Activated CD8-positive, alpha-beta T cell treated with anti-CD3 and anti-CD28 coated beads, Interleukin-2, amount 10 ng/mL, durations not matched to agents 7 days and 5 days (primary cell): ENCODE measurements at places on chromosomes 1 and 21.

DNA sequence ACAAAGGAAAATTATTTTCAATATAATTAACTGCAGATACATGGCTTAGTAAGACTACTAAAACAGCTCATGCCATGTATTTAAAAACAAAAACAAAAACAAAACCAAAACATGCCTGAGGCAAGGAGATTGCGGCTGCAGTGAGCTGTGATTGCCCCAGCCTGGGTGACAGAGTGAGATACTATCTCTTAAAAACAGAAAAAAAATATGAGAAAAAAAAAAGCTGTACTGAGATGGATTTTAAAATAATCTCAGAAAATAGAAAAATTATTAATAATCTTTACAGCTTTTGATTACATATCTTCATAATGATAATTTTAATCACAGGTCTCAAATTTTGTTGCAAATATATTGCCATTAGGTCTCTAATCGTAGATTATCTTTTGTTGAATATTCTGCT is 24.0 kb upstream of the LIN9 start:
- H3K4me3 ChIP-seq, result peak overlapping the region; percentile 1
- no peaks in the 10 kb centered on the region for H3K36me3 ChIP-seq
- DNase-seq, result no peak
- peaks cover 5% of the 10 kb centered on the region for H3K27me3 ChIP-seq
- no peak overlapping the region for H3K27ac ChIP-seq

- no peaks in the 10 kb centered on the region for H3K36me3 ChIP-seq
- no peak overlapping the region for H3K4me3 ChIP-seq
- DNase-seq, result no peak
These were observed 54.8 kb upstream of the SYNC start for GRCh38 chr1:32757213-32757895.

DNA sequence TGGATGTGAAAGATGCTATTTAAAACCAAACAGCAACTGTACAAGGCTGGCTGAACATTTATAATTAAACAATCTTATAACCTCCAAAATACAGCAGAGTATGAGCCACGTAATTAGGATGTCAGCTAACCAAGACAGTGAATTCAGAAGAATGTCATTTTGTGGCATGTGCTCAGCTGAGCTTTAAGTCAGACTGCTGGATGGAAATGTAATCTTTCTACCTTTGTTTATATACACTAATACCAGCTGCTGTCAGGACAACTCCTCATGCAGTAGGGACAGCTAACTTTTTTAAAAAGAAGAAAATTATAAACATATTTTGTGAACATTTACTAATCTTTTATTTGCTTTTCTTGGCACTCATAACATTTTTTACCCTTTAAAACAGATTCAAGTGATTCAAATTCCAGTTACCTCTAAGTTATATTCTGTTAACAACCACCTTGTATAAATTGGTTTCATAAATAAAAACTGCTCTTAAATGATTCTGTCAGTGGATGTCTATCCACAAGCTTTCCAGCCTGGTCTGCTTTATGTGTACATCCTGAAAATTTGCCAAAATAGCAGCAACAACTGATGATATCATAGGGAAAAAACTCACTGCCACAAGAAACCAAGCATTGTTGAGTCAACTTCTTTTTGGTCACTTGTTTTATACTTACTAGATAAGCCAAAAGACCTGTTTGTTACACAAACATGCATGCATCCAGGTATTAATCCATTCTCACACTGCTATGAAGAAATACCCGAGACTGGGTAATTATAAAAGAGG is 36.1 kb downstream of the DPH5 start:
- DNase-seq, result no peak
- H3K4me1 ChIP-seq, result peaks cover 2% of the 10 kb centered on the region
- no peak overlapping the region for H3K27ac ChIP-seq
- peaks cover 57% of the 10 kb centered on the region for H3K36me3 ChIP-seq

GRCh38 chr1:832136-832535 is 91.6 kb upstream of the SAMD11 start:
- H3K27ac ChIP-seq, result no peak overlapping the region
- peaks cover 2% of the 10 kb centered on the region for H3K27me3 ChIP-seq
- H3K4me3 ChIP-seq, result no peak overlapping the region
- DNase-seq, result no peak
- H3K4me1 ChIP-seq, result peaks cover 23% of the 10 kb centered on the region

- H3K27me3 ChIP-seq, result peaks cover 21% of the 10 kb centered on the region
- DNase-seq, result no peak
- H3K4me1 ChIP-seq, result peaks cover 74% of the 10 kb centered on the region
- peaks cover 5% of the 10 kb centered on the region for H3K36me3 ChIP-seq
- H3K27ac ChIP-seq, result no peak overlapping the region
These were observed 92.3 kb upstream of the COL6A1 start for GRCh38 chr21:45889256-45889655.

- DNase-seq, result no peak
- peaks cover 6% of the 10 kb centered on the region for H3K27me3 ChIP-seq
- no peaks in the 10 kb centered on the region for H3K4me1 ChIP-seq
- no peaks in the 10 kb centered on the region for H3K36me3 ChIP-seq
- no peak overlapping the region for H3K4me3 ChIP-seq
These were observed 89.5 kb upstream of the PGBD5 start for GRCh38 chr1:230515451-230516145.

GRCh38 chr1:109891930-109892329 is 18.7 kb upstream of the CSF1 start:
- no peak overlapping the region for H3K27ac ChIP-seq
- no peak overlapping the region for H3K4me3 ChIP-seq
- H3K36me3 ChIP-seq, result no peaks in the 10 kb centered on the region
- no peaks in the 10 kb centered on the region for H3K27me3 ChIP-seq

DNA sequence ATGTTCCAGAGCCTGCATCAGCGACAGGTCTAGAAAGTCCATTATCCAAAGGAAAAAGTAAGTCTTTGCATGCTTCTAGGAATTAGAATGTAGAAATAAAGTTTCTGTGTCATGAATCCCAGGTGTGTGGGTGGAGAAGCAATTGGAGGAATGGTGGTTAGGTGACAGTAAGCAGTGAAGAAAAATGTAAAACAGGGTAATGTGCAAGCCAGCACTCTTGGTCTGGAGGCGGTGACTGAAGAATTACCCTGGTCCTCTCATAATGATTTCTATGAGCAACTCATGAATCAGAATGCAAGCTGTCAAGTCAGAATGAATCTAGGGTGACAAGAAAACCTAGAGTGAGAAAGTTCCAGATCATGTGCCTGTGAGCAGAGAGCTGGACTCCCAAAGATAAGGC is 33.6 kb downstream of the PLPPR4 start:
- H3K27ac ChIP-seq, result no peak overlapping the region
- H3K27me3 ChIP-seq, result no peaks in the 10 kb centered on the region
- DNase-seq, result no peak
- H3K4me1 ChIP-seq, result no peaks in the 10 kb centered on the region
- no peak overlapping the region for H3K4me3 ChIP-seq

DNA sequence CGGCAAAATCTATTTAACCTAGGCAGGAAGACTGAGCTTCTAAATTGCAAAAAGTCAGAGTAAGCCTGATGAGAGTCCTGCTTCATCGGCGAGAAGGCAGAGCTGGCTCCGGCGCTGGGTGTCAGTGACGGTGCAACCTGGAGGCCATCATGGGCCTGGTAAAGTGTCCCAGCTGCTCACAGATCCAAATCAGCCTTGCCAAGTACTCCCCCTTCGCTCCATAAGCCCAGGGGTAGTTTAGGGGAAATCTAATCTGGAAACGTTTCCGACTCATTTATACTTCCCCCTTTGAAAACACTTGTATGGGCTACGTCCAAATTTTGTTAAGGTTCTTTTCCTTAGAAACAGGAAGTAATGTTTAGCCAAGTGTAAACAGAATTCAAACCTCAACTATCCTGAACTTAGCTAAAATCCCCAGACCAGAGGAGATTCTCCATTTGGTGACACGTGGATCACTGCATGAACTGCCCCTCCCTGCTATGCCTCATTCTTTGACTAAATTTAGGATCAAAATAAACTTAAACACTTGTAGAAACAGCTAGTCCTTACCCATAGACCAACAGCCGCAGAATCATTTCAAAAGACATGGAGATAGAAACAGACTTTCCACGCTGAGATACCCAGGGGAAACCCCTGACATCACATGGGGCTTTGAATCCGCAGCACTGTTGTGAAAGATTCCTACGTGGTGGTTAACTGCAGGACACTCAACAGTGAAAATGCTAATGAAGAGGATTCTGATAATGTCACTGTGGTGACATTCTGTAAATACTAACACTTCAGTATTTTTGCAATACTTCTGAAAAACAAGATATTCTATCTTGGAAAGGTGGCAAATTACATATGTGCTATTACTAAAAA is 172.7 kb downstream of the TGFBR3 start:
- no peak overlapping the region for H3K27ac ChIP-seq
- no peaks in the 10 kb centered on the region for H3K27me3 ChIP-seq
- DNase-seq, result peak; percentile 32

DNA sequence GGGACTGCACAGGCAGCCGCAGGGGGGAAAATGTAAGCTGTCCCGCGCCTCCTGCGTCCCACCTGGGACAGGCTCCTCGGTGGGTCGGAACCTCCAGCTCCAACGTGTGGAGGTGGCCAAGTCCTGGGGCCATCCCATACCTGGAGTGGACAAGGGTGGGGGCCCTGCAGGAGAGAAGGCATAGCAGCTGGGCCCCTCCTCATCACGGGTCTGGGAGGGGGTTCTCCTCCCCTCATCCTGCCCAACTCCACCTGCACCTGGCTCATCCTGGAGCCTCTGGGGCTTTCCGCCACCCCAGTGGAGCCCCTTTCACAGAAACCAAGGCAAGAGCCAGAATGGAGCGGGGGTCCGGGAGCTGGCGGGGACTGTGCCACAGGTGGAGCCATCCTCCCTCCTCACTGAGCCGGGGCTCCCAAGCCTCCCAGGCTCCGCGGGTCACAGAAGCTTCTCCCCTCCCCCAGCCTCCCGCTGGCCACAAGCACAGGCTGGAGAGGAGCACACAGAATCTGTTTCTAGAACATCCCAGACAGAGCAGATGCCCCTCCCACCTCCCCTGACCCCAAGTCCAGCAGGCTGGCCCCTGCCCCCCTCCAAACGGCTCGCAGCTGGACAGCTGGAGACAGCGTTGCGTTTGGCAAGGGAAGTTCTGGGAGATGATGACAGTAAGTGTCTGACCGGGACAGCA is 65.8 kb downstream of the MEGF6 start:
- no peak overlapping the region for H3K27ac ChIP-seq
- DNase-seq, result no peak
- H3K4me1 ChIP-seq, result no peaks in the 10 kb centered on the region

DNA sequence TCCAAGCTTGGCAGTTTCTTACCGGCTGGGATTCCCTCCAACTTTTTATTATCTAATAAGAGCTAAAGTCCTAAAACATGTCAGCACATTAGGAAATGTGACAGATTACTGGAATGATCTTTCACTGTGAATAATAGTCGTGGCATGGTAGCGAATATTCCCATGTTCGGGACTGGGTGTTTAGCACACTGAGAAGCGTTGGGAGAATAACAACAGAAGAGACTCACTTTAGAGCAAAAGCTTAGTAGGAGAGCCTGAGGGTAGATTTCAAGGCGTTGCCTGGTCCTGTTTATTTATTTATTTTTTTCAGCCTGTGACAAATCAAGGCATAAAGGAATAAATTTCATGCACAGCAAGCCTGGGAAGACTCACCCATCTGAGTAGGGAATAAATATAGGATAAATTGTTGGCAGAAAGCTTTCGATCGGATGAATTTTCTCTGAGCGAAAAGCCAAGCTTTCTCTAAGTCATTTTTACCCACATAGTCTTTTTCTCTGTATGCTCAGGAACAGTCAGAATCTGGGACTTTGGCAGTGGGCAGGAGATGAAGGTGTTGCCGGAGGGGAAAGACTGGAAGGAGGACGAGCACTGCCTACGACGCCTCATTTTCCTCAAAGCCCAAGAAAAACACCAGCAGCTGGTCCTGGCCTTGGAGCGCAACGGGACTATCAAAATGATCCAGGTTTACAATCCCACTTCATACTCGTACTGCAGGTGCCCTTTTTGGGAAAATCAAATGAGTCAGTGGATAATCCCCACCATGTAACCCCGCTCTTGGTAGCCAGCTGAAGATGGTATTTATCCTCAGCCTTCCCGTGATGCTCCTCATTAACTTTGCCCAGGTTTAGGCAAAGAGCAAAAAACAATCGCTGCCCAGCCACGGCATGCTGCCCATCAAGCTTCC is 97.2 kb downstream of the WDR64 start:
- no peaks in the 10 kb centered on the region for H3K27me3 ChIP-seq
- DNase-seq, result no peak
- no peaks in the 10 kb centered on the region for H3K36me3 ChIP-seq
- H3K27ac ChIP-seq, result no peak overlapping the region
- H3K4me3 ChIP-seq, result no peak overlapping the region
- H3K4me1 ChIP-seq, result no peaks in the 10 kb centered on the region

GRCh38 chr1:23601968-23602876 is 42.9 kb upstream of the ID3 start:
- peaks cover 67% of the 10 kb centered on the region for H3K4me1 ChIP-seq
- peak; percentile 49 for DNase-seq
- no peaks in the 10 kb centered on the region for H3K27me3 ChIP-seq

GRCh38 chr21:44286086-44286715 is 525 bp downstream of the AIRE start:
- no peak overlapping the region for H3K27ac ChIP-seq
- DNase-seq, result no peak
- H3K27me3 ChIP-seq, result no peaks in the 10 kb centered on the region
- no peaks in the 10 kb centered on the region for H3K4me1 ChIP-seq
- no peak overlapping the region for H3K4me3 ChIP-seq
- H3K36me3 ChIP-seq, result no peaks in the 10 kb centered on the region

DNA sequence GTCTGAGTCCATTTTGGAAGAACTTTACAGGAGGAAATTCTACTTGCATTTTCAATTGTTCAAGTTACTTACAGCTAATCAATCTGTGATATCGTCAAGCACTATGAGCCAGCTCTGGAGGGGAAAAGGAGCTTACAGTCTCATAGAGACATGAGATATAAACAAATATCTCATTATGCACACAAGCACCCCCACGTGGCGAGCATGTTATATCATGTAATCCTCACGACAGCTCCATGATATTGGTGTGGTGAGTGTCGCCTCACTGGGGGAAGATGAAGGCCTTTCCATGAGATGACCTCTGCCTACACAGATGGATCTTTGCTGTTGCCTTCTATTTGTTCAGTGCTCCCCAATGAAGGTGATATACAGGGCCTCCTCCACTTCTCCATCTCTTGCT is 34.6 kb downstream of the TNR start:
- no peak overlapping the region for H3K4me3 ChIP-seq
- no peak for DNase-seq
- H3K4me1 ChIP-seq, result no peaks in the 10 kb centered on the region
- H3K27ac ChIP-seq, result no peak overlapping the region
